Glutamatergic neuron (in vitro differentiated cells): ENCODE measurements at places on chromosomes 7 and 10. TPM values are rescaled to one million over a fixed set of nuclear protein-coding genes. Genes with fewer than 3 reads are reported as not detected.

The EBF3 gene
- total RNA-seq: 544 TPM

The EMX2 gene
- 0.47 TPM for total RNA-seq

The ZPBP gene
- total RNA-seq: not detected

The TMEM229A gene
- total RNA-seq: not detected

The RELN gene
- total RNA-seq: 5.7 TPM

The SPDYE1 gene
- not detected for total RNA-seq

The NEUROD6 gene
- total RNA-seq: not detected

The PHF14 gene
- total RNA-seq: 90.1 TPM

The DPYSL4 gene
- total RNA-seq: 402 TPM

The NSUN6 gene
- total RNA-seq: 20.7 TPM

The GDF2 gene
- total RNA-seq: not detected

The SFRP4 gene
- 2.2 TPM for total RNA-seq

The SPDYE9 gene
- 0.25 TPM for total RNA-seq

The CRYGN gene
- total RNA-seq: not detected

The ASZ1 gene
- not detected for total RNA-seq

The SLC35G1 gene
- 3.0 TPM for total RNA-seq

The STEAP1B gene
- total RNA-seq: not detected

The NME8 gene
- total RNA-seq: not detected

The ZSWIM8 gene
- 165 TPM for total RNA-seq

The CRHR2 gene
- total RNA-seq: 2.4 TPM

The GBF1 gene
- 71.6 TPM for total RNA-seq

The KIAA1217 gene
- 4.4 TPM for total RNA-seq

The GALNT17 gene
- total RNA-seq: 42.0 TPM

The CALU gene
- total RNA-seq: 63.6 TPM
